ENCODE measurements at places on chromosomes 6 and 20. TPM values are rescaled to one million over a fixed set of nuclear protein-coding genes. Genes with fewer than 3 reads are reported as not detected.

Gene LAMA5
- total RNA-seq, result 40.0 TPM

Gene MAS1
- total RNA-seq, result 0.05 TPM

Gene NKX2-4
- not detected for total RNA-seq

Gene PEX7
- 5.4 TPM for total RNA-seq

Gene MYBL2
- total RNA-seq, result 1.6 TPM

Gene BPHL
- total RNA-seq, result 12.0 TPM

Gene ZFP57
- total RNA-seq, result not detected

Gene ZNF292
- 17.7 TPM for total RNA-seq

Gene BTN1A1
- not detected for total RNA-seq

Gene SOX18
- total RNA-seq, result 3.2 TPM

Gene CD109
- total RNA-seq, result 22.8 TPM

Gene CAPN11
- total RNA-seq, result 0.12 TPM

Gene WFDC5
- total RNA-seq, result not detected

Gene HLA-DRB5
- not detected for total RNA-seq

Gene OR2J3
- not detected for total RNA-seq

Gene FNDC1
- total RNA-seq, result 1.7 TPM

Gene MED23
- 17.8 TPM for total RNA-seq
